ENCODE measurements at places on chromosomes 5 and 9. TPM values are rescaled to one million over a fixed set of nuclear protein-coding genes. Genes with fewer than 3 reads are reported as not detected.

AK8 gene
- under 0.01 TPM for total RNA-seq

MSX2 gene
- 1.1 TPM for total RNA-seq

RASEF gene
- total RNA-seq = under 0.01 TPM

ADRA1B gene
- total RNA-seq = 0.56 TPM

TMEM174 gene
- total RNA-seq = not detected

PTPDC1 gene
- 8.7 TPM for total RNA-seq

GCNT1 gene
- 26.8 TPM for total RNA-seq

MPDZ gene
- total RNA-seq = 86.0 TPM

Measured in regular cardiac myocyte (primary cell).